ENCODE measurements at places on chromosomes 12 and 14.

- DNase-seq: no peak
Observed at GRCh38 chr12:48164451-48164850, 7.1 kb upstream of the ASB8 start.

GRCh38 chr14:56798447-56799342, 11.6 kb downstream of the OTX2 start:
- DNase-seq: no peak

GRCh38 chr12:109873653-109874052, 6.7 kb downstream of the GLTP start:
- no peak for DNase-seq

DNA sequence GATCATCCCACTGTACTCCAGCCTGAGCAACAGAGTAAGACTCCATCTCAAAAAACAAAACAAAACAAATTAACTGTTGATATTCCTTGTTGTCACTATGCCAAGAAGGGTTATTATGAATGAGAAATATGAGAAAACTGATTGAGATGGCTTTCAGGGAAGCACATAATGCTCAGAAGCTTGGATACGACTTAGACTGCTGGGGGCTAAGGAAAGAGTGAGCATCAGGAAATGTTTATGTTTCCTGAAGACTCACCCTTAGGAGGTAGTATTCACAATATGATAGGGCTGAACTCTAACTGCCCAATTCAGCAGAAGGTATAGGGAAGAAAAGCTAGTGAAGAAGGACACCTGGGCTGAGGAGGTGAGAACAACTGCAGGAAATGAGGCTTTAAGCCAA, 6.3 kb downstream of the STYK1 start:
- no peak for DNase-seq

DNA sequence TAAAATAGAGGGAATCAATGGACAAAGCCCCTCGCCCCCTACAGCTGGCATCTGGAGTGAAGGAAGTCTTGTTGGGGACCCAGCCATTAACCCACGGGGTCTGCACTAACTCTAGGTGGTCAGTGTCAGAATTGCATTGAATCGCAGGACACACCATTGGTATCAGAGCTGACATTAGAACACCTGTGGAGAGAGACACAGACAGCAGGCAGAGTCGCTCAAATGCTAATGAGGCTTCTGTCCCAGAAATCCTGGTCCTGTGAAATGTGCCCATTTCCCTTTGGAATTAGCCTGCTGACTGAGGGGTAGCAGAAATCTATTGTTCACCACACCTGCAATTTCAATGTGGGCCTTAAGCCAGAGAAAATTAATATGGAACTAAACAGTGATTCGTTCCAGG, 33.0 kb downstream of the TMEM132D start:
- no peak for DNase-seq

DNA sequence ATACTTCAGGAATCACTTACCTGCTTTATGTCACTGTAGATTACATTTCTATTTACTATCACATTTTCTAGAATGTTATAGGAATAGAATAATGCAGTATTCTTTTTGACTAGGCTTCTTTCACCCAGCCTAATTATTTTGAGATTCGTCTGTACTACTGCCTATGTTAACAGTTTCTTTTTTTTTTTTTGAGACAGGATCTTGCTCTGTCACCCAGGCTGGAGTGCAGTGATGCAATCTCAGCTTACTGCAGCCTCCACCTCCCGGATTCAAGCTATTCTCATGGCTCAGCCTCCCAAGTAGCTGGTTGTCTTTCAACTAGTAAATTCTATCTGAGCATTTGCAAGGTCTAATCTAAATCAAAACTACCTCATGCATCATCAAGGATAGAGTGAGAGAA, 6.4 kb downstream of the OR6C6 start:
- DNase-seq: no peak

- no peak for DNase-seq
Observed at GRCh38 chr14:44940944-44941343, 20.8 kb downstream of the KLHL28 start.

DNA sequence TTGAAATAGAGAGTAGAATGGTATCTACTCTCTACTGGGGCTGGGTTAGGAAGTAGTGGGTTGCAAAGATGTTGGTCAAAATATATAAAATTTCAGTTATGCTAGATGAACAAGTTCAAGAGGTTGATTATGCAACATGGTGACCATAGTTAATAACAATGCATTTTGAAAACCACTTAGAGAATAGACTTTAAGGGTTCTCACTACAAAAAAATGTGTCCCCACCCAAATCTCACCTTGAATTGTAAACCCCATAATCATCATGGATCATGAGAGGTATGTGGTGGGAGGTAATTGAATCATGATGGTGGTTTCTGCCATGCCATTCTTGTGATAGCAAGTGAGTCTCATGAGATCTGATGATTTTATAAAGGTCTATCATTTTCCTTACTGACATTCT, 94.0 kb downstream of the C12orf50 start:
- DNase-seq: no peak

DNA sequence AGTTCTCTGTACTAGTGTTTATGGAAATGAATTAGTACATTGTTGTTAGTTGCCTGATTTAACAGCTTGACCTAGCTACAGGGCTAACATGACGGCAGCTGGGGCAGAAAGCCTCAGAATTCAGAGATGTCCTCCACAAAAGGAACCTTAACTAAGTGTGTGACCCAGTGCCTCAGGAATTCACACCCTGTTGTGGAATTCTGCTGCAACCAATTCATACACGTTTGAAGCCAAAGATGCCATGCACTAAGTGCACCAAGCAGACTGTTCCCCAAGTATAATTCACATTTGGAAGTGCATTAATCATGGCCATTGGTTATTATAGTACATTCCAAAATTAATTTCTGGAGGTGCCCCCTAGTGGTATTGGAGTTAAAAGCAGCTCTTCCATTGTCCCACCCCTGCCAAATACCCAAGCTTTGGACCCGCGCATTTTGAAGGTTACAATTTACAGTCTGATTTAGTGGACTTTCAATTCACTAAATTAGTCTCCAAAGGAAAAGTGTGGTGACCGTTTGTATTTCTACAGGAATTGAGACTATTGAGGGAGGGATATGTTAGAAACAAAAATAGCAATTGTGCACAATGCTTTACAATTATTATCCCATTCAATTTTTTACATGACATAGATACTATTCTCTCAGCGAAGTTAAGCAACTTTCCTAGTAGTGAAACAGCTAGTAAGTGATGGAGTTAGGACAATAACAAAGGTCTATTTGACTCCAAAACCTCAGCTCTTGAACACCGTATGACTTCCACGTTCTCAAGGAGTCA, 85.9 kb downstream of the PAX9 start:
- peak; percentile 14 for DNase-seq

- DNase-seq: no peak
Observed at GRCh38 chr12:131536337-131536736, 174.6 kb upstream of the SFSWAP start.

DNA sequence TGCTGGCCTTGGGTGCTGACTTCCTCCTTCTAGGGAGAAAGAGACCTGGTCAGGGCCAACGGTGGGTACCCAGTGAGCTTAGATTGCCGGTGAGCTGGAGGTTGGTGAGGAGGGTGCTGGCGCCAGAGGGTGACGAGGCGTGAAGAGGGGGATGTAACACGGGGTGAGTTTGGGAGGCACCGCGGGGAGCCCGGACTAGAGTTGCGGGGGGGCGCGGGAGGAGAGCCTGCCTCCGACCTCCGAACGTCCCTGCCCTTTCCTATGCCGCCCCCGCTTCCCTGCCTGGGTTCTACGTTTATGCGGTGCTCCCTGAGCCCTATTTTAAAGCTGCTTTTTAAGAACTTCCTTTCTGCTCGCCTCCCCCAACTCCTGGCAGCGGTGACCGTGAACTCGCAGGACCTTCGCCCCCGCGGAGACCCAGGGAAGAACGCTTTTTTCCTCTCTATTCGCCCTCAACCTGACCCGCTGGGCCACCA, 18.6 kb downstream of the OR6S1 start:
- no peak for DNase-seq
